ENCODE measurements at places on chromosomes 7 and 10. TPM values are rescaled to one million over a fixed set of nuclear protein-coding genes. Genes with fewer than 3 reads are reported as not detected.

GRCh38 chr7:74030861-74031260 lies 2.9 kb downstream of the ELN start:
- H3K27ac ChIP-seq, result no peak overlapping the region
- peaks cover 12% of the 10 kb centered on the region for H3K27me3 ChIP-seq
- no peak for DNase-seq
- H3K4me1 ChIP-seq, result no peaks in the 10 kb centered on the region
- H3K4me3 ChIP-seq, result no peak overlapping the region

GRCh38 chr7:98341106-98341505 lies 59.6 kb downstream of the BRI3 start:
- no peak overlapping the region for H3K4me3 ChIP-seq
- DNase-seq, result no peak
- no peak overlapping the region for H3K27ac ChIP-seq
- H3K36me3 ChIP-seq, result no peaks in the 10 kb centered on the region

Gene MUC12
- total RNA-seq, result not detected

Gene FAM25C
- not detected for total RNA-seq

Gene TAS2R60
- total RNA-seq, result 0.42 TPM

Gene SPDYE2
- 0.39 TPM for total RNA-seq

Gene SAP25
- total RNA-seq, result 47.4 TPM

DNA sequence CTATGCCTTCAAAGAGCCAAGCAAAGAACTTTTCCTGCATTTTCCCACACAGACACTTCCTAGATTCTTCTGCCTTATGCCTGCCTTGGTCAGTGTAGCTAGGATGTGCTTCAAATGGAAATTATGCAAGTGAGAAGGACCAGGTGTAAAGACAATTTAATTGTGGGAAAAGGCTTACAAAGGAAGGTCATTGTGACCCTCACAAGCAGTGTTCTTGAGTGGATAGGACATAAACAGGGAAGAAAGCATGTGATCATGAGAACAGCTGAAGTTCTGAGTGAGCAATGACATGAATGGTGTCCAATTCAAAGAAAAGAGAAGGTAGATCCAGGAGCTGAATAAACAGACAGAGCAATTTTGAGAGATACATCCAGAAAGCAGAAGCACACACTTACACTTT lies 1.3 kb upstream of the PIP start:
- no peaks in the 10 kb centered on the region for H3K36me3 ChIP-seq
- no peak overlapping the region for H3K27ac ChIP-seq
- peaks cover 4% of the 10 kb centered on the region for H3K27me3 ChIP-seq
- H3K4me1 ChIP-seq, result no peaks in the 10 kb centered on the region

DNA sequence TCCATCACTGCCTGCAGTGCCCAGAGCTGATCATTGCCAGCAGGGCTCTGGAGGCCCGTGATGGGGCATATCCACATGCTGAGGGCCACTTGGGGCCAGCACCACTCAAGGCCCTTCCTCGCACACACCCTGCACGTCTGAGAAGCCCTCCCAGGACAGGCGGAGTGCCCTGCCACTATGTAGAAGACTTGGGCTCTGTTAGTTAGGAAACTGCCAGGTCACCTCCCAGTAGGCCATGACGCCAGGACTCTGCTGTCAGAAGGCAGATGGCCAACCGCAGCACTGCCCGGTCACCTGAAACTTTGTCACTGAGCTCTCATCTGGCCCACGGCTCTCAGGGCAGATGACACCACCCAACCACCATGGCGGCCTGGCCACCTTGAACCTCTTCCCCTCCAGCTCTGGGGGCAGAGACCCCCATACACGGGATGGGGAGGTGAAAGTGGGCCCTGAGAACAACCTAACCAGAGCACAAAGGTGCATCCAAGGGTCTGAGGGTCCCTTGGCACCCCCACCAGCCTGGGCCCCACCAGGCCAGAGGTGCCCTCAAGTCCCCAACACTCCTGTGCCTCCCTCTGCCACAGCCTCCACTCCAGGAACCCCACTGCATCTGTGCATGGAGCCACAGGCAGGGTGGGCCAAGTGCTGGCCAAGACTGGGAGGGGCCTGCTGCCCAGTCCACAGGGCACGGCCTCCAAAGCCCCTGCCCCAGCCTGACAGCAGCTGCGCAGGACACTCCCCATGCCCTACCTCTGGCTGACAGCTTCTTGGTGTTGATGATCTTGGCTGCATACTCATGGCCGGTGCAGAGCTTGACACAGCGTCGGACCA lies 41.8 kb downstream of the CAMK2B start:
- H3K27me3 ChIP-seq, result no peaks in the 10 kb centered on the region
- no peak for DNase-seq
- no peak overlapping the region for H3K4me3 ChIP-seq

Gene SLC26A3
- not detected for total RNA-seq

Gene HOGA1
- total RNA-seq, result not detected

- no peak overlapping the region for H3K27ac ChIP-seq
- H3K27me3 ChIP-seq, result peaks cover 11% of the 10 kb centered on the region
- no peaks in the 10 kb centered on the region for H3K4me1 ChIP-seq
- DNase-seq, result no peak
These were observed 71.7 kb downstream of the RAMP3 start for GRCh38 chr7:45229156-45229920.

DNA sequence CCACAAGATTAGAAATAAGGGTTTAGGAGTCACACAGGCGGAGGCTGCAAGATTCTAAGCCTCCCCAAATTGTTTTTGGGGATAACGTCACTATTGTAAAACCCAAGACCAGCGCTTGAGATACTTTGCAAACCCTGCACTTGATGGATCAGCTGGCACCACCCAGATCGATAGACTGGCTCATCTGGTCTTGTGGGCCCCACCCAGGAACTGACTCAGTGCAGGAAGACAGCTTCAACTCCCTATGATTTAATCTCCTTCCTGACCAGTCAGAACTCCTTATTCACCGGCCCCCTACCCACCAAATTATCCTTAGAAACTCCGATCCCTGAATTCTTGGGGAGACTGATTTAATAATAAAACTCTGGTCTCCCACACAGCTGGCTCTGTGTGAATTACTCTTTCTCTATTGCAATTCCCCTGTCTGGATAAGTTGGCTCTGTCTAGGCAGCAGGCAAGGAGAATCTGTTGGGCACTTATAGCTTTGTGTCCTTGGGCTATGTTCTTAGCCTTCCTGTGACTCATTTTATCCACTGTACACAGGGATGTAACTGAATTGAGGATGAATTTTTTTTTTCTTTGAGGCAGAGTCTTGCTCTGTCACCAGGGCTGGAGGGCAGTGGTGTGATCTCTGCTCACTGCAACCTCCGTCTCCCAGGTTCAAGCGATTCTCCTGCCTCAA lies 64.4 kb upstream of the CARD11 start:
- no peaks in the 10 kb centered on the region for H3K27me3 ChIP-seq
- H3K36me3 ChIP-seq, result peaks cover 2% of the 10 kb centered on the region
- no peak for DNase-seq

Gene PRKCQ
- total RNA-seq, result 87.3 TPM

DNA sequence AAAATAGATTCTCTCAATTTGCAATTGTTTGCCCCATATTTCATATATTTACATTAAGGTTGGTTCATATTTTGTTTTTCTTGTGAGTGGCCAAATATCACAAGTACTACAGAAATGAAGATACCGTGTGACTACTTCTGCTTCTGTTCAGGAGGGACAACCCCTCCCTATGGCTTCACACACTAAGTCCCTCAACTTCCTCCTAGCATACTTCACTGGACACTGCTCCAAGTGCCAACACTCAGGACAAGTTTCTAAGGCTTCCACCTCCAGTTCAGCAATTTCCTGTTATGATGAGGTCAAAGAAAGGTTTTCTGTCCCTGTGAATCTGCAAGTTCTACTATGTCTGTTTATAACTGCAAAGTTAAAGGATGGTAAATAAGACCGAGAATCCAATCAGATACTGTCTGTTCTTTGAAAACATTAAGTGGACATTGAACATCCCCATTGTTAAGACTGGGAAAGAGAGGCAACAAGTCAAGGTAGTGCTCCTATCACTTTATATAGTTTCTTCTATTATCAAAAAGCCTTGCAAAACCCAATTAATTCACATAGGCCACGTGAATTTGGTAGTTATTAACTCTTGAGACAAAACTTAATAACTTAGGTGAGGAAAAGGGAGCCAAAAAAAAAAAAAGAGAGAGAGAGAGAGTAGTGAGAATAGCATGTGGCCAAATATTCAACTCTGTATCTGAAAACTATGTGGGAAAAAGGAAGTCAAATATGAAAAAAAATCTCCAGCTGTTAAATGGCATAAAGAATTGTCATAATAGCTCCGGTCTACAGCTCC lies 81.3 kb upstream of the DKK1 start:
- no peaks in the 10 kb centered on the region for H3K36me3 ChIP-seq
- no peak overlapping the region for H3K27ac ChIP-seq
- no peak for DNase-seq
- H3K4me1 ChIP-seq, result no peaks in the 10 kb centered on the region

Gene ADAM12
- total RNA-seq, result 3.8 TPM

GRCh38 chr10:127293640-127294039 lies 97.2 kb upstream of the INSYN2A start:
- no peak overlapping the region for H3K4me3 ChIP-seq
- no peaks in the 10 kb centered on the region for H3K27me3 ChIP-seq
- DNase-seq, result peak; percentile 78
- H3K27ac ChIP-seq, result no peak overlapping the region
- H3K36me3 ChIP-seq, result no peaks in the 10 kb centered on the region
- peaks cover 16% of the 10 kb centered on the region for H3K4me1 ChIP-seq

- no peak overlapping the region for H3K4me3 ChIP-seq
- no peaks in the 10 kb centered on the region for H3K27me3 ChIP-seq
- no peaks in the 10 kb centered on the region for H3K4me1 ChIP-seq
- H3K36me3 ChIP-seq, result no peaks in the 10 kb centered on the region
- no peak for DNase-seq
- H3K27ac ChIP-seq, result no peak overlapping the region
These were observed 272.0 kb upstream of the GNAI1 start for GRCh38 chr7:79862447-79863210.

GRCh38 chr7:73865738-73866445 lies 4.9 kb downstream of the TMEM270 start:
- no peaks in the 10 kb centered on the region for H3K27me3 ChIP-seq
- no peak overlapping the region for H3K4me3 ChIP-seq
- no peaks in the 10 kb centered on the region for H3K36me3 ChIP-seq
- H3K27ac ChIP-seq, result no peak overlapping the region

DNA sequence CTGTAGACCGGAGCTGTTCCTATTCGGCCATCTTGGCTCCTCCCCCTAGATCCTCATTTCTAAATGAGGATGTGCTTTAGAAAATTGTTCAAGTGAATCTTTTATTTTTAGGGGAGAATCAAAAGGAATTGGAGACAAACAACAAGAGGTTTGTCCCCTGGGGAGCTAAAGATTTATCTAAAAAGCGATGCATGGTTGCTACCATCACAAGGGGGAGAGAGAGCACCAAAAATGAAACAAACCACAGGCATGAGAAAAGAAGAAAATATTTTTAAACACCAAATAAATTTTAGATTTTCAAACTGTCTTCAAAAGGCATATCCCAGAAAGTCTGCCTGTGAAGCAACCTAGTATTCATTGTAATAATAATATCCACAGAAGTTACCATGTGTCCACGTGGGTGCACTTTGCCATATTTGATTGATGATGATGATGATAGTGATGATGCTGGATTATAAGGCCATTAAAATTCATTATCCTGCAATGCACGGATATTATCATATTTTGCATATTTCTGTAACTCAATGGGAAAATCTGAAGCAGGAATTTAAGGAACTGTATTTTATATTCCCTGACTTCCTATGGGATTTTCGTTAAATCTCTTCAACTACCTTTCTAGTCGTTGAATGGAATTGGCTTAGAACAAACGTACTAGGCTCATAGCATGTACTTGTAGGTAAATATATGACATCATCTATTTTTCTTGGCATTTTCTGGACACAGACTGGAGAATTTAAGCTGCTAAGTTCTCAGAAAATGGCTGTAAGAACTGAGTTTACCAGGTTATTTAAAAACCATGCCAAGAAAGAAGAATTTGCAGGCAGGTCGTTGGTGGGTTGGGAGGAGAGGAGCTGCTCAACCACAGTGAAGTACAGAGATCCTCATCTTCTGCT lies 171.6 kb downstream of the WDR37 start:
- H3K4me1 ChIP-seq, result no peaks in the 10 kb centered on the region
- no peak for DNase-seq
- no peaks in the 10 kb centered on the region for H3K36me3 ChIP-seq
- no peak overlapping the region for H3K27ac ChIP-seq
- H3K4me3 ChIP-seq, result no peak overlapping the region

Gene CLEC2L
- total RNA-seq, result 0.39 TPM

Gene ADCY1
- not detected for total RNA-seq

- DNase-seq, result no peak
- H3K36me3 ChIP-seq, result no peaks in the 10 kb centered on the region
- no peak overlapping the region for H3K4me3 ChIP-seq
These were observed 268.0 kb downstream of the PHTF2 start for GRCh38 chr7:78066599-78066998.

- no peak overlapping the region for H3K27ac ChIP-seq
- no peak for DNase-seq
- no peaks in the 10 kb centered on the region for H3K27me3 ChIP-seq
- no peaks in the 10 kb centered on the region for H3K36me3 ChIP-seq
These were observed 30.4 kb downstream of the TMEM270 start for GRCh38 chr7:73891178-73891885.

Gene CFAP43
- total RNA-seq, result not detected

GRCh38 chr10:114389426-114389825 lies 14.9 kb downstream of the AFAP1L2 start:
- peaks cover 6% of the 10 kb centered on the region for H3K27me3 ChIP-seq
- no peak for DNase-seq
- H3K4me1 ChIP-seq, result no peaks in the 10 kb centered on the region
- H3K36me3 ChIP-seq, result no peaks in the 10 kb centered on the region

DNA sequence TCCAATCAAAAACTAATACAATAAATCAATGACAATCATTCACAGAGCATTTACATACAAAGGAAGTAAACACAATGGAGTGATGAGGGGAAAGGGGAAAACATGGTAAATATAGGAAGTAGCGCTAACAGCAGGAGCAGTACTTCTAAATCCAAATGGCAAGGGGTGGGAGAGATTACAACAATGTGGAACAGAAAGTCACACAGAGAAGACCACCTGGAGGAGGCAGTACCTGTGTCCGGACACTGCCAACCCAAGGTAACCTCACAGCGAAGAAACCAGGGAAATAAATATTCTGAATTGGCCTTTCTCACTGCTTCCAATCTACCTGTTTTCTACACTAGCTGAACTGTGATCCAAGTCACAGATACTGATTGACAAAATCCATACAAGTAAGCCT lies 58.2 kb downstream of the ABI1 start:
- no peak overlapping the region for H3K27ac ChIP-seq
- no peaks in the 10 kb centered on the region for H3K27me3 ChIP-seq
- no peak for DNase-seq
- peak overlapping the region; percentile 11 for H3K4me3 ChIP-seq

DNA sequence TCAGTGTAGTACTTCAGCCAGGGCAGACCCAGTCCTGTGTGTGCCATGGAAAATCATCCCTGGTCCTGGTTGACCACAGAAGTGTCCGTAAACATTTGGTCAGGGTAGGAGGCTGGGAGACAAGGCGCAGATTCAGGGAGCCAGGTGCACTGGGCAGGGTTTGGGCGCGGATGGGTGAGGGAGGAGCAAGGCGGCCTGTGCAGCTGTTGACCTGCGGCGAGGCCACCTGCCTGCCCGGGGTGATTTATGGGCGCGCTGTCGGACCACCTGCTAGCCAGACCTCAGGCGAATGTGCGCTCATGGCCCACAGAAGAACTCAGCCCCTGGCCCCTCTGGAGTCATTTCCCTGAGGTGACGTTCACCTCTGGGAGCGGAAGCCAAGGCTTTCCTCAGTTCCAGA lies 6.6 kb downstream of the SFRP5 start:
- peaks cover 11% of the 10 kb centered on the region for H3K36me3 ChIP-seq
- DNase-seq, result no peak
- no peak overlapping the region for H3K27ac ChIP-seq
- no peaks in the 10 kb centered on the region for H3K27me3 ChIP-seq
- no peak overlapping the region for H3K4me3 ChIP-seq

Gene PRSS2
- 0.52 TPM for total RNA-seq

Gene OR13A1
- not detected for total RNA-seq

Gene SLC13A1
- not detected for total RNA-seq

Gene ADIRF
- not detected for total RNA-seq

Gene DAGLB
- 33.2 TPM for total RNA-seq
